BJ (cell line): ENCODE measurements at places on chromosomes 1 and 21.

GRCh38 chr1:33763406-33763805 is 100.5 kb upstream of the HMGB4 start:
- DNase-seq = peak; percentile 6

DNA sequence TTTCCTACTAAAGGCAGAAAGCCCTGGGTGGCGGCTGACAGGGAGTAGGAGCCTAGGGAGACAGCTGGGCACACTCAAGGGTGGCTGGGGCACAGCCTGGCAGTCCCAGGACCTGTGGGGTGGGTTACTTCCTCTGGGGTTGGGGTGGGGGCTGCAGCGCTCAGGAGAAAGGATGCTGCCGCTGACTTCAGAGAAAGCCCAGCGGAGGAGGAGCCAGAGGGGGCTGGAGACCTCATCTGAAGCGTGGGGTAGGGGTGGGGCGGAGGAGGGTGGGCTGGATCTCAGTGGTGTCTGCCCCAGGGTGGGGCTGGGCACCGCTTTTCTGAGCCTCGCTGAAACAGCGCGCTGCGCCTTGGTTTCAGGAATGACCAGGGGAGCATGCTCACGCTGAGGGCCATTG is 30.8 kb downstream of the KCNA10 start:
- no peak for DNase-seq

DNA sequence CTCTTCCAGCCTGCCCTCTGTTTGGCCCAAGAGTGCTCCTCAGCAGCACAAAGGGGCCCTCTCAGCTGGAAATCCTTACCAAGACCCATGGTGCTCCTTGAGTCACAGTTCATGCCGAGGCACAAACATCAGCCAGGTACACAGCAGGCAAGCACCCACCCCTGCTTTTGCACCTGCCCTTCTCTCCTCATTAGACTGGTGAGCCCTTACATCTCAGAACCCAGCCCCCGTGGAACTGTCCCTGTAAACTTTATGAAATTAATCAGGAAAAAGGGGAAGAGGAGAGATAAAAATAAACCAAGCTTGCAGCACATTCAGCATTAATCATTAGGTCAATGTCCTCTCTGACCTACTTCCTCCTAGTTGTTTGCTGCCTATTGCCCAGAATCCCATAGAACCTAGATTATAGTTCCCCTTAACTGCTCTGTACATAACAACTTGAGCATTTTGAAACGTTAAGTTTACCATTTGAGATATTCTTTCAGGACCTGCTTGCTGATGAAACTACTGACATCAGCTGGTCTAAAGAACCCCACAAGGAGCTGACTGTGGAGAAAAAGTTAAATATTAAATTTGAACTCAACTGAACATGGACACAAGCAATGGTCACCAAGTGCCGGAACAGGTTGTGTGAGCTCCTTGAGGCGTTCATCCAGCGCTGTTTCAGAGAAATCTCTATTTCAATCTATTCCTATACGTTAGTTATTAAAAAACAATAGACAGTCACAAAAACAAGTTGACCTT is 738.4 kb downstream of the MATN1 start:
- no peak for DNase-seq

DNA sequence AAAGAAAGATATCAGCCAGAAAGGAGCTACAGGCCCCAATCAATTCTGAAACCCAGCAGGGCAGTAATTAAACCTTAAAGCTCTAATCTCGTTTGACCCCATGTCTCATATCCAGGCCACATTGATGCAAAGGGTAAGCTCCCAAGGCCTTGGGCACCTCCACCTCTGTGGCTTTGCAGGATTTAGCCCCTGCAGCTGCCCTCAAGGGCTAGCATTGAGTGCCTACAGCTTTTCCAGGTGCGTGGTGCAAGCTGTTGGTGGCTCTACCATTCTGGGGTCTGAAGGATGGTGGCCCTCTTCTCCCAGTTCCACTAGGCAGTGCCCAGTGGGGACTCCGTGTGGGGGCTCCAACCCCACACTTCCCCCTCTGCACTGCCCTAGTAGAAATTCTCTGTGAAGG is 429.9 kb downstream of the NPHP4 start:
- no peak for DNase-seq

GRCh38 chr21:45640001-45640887 is 3.3 kb upstream of the PCBP3 start:
- DNase-seq = no peak

DNA sequence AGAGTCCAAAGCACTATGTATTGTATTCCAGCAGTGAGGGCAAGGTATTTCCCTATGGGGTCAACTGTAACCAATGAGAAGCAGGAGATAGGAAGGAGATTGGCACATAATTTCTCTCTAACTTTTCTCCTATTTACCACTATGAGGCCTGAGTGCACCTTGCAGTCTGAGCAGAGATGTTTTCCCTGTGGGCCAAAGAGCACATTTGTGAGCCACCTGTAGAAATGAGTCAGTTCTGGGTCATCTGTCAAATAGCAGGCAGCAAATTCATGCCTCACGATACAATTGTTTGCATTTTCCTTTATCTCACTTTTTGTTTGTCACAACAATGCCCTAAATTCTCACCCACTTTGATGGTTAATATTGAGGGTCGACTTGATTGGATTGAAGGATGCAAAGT is 547.2 kb upstream of the NCAM2 start:
- DNase-seq = no peak

DNA sequence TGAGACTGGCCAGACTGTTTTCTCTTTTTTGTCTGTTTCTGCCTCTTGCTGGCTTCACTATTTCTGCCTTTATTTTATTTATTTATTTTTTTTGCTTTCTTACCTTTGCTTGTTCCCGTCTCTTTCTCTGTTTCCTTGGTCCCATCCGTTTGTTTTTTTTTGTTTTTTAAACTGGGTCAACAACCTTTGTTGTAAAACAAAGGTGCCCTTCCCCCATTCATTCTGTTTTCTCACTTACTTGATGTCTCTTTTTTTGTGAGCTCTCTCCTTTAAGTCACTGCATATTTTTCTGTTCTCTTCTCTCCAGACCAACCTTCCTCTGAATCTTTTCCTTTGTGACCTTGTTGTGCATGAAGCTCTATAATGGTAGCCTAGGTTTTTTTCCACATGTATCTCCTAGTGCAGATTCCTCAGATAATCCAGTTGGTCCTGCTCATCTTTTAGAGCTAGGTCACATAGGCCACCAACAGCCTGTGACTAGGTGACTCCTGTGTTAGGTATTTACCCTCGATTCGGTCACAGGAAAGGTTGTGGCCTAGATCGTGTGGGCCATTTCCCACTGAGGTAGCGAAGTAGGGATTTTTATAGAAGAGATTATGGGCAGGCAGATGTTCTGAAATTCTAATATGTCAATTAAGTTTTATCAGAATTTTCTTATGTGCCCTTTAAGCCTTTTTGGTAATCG is 15.9 kb downstream of the GNAI3 start:
- no peak for DNase-seq
